ENCODE measurements at places on chromosomes 1 and 21. TPM values are rescaled to one million over a fixed set of nuclear protein-coding genes. Genes with fewer than 3 reads are reported as not detected.

Gene EXO1
- 32.2 TPM for total RNA-seq

Gene ANKRD34A
- 0.28 TPM for total RNA-seq

Gene RNF186
- total RNA-seq: not detected

Gene LRIF1
- 17.2 TPM for total RNA-seq

Gene LCE3E
- not detected for total RNA-seq

Gene MAP1LC3C
- total RNA-seq: 0.19 TPM

Gene ZBTB18
- 26.8 TPM for total RNA-seq

Gene C2CD2
- 15.3 TPM for total RNA-seq

Gene ZSCAN20
- 11.4 TPM for total RNA-seq

Gene FCN3
- total RNA-seq: not detected

Gene C1orf87
- not detected for total RNA-seq

Gene SNX7
- total RNA-seq: 33.9 TPM

Gene IL12RB2
- 0.06 TPM for total RNA-seq

Gene S100A7
- total RNA-seq: not detected

Gene MYOG
- total RNA-seq: not detected

Gene SLC6A9
- total RNA-seq: 1.4 TPM

Gene CPLANE2
- total RNA-seq: 11.4 TPM

Gene CLCA4
- total RNA-seq: not detected

Gene INSRR
- not detected for total RNA-seq

Gene GPA33
- 0.52 TPM for total RNA-seq

Gene S100A12
- not detected for total RNA-seq

Gene CHI3L1
- total RNA-seq: 0.95 TPM

Gene FOXO6
- not detected for total RNA-seq

Gene VSIG8
- not detected for total RNA-seq

Gene CCDC181
- 13.2 TPM for total RNA-seq

Gene NHLH1
- 0.22 TPM for total RNA-seq

Gene TNFSF18
- total RNA-seq: not detected

Gene MPL
- 0.09 TPM for total RNA-seq

Gene KDF1
- total RNA-seq: 1.1 TPM

Gene CDA
- total RNA-seq: 0.96 TPM

Gene CRYZ
- not detected for total RNA-seq

Gene HEYL
- total RNA-seq: 4.0 TPM

Gene ARHGEF16
- total RNA-seq: 7.8 TPM
